ENCODE measurements at places on chromosomes 3 and 15.

DNA sequence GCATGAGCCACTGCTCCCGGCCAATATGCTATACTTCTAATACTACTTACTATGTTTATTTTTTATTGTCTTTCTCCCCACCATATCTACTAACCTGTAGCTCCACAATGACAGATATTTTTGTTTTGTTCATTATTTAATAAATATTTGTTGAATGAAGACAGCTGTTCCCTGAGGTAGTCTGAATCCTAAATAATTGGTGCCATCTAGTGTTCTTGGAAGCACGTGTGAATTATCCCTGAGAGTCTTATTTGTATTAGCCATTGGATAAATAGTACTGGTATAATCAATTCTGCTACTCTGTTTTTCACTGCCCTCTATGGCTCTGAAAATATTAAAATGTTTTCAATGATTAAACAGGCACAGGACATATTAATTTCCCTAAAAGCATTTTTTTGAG is 5.6 kb upstream of the APPL1 start:
- no peak for DNase-seq

- DNase-seq: no peak
Measured at GRCh38 chr3:34868935-34869334, 770.4 kb upstream of the ARPP21 start.

DNA sequence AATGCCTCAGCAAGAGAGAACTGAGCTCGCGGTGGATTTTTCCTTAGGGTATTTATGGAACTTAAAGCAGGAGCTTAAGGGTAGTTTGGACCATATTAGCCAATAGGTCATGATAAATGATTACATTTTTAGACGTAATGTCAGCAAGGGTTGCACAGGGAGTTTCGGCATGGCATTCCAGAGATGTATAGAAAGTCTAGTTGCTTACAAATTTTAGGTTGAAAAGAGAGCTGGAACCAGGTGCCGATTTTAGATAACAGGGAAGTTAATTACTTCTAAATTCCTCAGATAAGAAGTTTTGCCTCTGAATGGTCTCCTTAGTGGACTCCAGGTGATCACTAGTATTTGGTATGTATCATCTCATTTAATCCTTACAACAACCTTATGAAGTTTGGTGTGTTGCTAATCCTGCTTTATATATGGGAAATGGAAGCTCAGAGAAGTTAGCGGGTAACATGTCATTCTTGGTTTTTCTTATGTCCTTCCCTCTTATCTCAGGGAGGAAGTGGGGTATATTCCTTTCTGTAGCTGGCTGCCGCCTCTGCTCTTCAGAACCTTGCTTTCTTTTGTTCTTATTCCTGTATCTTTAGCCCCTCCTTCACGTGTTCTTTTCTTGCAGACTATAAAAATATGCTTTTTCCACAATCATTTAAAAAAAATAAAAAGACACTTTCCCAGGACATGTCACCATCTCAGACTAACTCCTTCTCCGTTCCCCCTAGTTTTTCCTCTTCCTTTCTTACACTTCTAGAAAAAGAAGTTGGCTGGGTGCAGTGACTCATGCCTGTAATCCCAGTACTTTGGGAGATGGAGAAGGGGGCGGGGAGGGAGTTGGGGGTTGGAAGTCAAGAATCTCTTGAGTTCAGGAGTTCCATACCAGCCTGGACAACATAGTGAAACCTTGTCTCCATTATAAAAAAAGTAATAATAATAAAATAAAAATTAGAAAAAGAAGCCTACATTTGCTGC is 25.7 kb downstream of the IQGAP1 start:
- no peak for DNase-seq

DNA sequence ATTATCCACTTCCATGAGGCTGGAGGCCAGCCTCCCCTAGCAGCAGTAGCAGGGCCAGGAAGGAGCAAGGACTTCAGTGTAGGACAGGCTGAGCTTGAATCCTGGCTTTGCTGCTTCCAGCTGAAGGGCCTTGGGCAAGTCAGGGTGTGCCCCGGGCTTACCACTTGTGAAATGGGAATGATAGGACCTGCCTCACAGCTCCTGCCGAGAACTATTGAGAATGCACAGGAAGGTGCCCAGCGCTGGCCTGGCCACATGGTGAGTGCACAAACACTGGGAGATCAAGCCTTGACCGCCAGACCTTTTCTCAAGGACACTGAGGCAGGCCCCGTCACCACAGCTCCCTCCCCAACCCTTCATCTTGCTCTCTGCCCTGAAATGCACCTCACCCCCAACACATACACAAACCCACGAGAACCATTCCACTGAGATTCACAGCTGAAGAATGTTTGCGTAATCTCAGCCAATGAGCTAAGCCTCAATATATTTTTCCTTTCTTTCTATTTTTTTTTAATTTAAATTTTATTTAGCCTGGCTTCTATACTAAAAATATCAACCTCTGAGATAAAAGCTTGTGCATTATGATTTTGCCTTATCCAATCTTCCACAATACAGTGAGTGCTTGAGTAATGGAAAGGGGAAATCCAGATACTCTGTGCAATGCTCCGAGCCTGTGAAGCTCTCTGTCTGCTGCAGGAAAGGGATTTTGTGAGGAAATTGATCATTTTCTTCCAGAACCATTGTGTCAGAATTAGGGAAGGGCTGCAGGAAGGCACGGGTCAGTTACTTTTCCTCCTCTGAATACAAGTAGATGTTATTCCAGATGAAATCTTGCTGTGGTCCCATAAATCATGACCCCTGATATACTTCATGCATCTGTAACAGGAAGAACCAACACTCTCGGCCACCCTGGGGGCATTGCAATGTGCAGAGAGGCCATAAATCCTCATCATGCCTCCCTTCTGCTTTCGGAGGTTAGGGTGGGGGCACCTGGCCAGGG is 193.9 kb downstream of the TLE3 start:
- DNase-seq: no peak

DNA sequence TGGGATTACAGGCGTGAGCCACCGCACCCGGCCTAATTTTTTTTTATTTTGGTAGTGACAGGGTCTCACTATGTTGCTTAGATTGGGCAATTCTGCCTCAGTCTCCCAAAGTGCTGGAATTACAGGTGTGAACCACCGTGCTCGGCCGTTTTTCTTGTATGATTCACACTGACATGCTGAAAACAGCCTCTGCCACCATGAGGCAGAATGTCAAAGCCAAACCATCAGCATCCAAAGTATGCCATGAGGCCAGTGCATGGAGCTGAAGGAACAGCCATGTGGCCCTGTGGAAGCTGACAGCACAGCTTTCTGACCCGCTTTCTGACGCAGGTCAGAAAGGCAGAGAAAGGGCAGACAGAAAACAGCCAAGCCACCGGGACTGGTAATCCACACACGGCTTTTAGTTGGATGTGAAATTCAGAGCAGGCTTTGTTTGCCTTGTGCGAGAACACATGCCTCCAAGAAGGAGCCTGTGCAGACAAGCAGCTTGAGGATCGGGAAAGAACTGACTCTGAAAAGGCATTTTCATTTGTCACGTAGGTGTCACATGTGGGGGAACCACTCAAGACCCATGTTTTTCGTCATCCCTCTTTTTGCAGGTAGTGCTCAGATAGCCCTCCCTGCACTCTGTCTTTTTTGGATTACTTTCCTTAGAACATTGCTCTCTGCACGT is 25.1 kb downstream of the XYLB start:
- DNase-seq: no peak

DNA sequence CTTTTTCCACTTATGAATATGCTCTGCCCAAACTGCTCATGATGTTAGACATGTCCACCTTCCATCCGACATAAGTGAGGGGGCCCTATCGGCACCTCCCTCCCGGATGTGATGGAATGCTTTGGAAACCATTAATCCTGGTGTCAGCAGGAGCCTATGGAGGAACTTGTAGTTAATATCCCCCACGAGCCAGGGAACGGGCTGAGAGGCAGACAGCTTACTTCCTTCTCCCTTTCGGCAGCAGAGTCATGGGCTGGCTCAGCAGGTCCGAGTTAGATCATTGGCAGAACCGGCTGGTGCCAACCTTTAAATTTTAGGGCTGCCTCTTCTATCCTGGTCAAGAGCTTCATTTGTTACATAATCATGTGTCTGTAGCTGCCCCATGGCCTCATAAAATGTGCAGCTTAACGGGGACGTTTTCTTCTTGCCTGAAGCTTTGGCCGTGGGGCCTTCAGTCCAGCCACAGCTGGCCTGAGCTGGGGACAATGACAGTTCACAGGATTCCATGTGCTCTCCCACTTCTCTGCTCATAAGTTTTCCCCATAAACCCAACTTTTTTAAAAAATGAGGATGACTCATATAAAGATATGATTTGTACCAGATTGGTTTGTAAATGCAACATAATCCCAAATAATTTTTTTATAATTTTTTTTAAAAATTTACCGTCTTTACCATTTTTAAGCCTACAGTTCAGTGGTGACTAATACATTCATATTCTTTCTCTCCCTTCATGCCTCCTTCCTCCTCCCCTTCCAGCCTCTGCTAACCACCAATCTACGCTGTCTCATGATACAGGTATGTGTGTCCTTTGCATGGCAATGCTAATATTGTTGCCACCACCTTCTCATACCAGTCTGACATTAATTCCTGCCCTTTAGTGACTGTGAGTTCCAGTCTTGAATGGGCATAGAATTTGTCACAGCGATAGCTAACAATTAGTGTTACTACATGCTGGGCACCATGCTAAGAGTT is 62.2 kb upstream of the RGMA start:
- DNase-seq: no peak

GRCh38 chr3:60743631-60744164 is 507.6 kb downstream of the FHIT start:
- no peak for DNase-seq

- DNase-seq: no peak
Measured at GRCh38 chr3:50324351-50325112, 2.0 kb upstream of the HYAL2 start.

DNA sequence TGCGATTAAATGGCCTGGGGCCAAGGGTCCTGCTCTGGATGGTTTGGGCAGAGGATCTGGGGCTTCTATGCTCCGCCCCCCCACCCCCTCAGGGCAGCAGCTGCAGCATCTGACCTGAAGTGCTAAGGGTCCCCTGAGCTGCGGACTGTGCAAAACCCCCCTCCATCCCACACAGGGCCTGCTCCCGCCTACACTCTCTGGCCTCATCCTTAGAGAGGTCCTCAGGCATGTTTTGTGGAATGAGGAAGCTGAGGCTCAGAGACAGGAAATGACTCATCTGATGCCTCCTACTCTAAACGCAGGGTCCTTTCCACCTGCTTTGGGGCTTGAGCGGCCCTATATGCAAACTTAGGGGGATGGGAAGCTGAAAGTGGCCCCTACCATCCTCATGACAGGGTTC is 59.5 kb upstream of the CTSH start:
- peak; percentile 38 for DNase-seq

GRCh38 chr15:51155891-51156290 is 61.2 kb upstream of the TNFAIP8L3 start:
- no peak for DNase-seq

DNA sequence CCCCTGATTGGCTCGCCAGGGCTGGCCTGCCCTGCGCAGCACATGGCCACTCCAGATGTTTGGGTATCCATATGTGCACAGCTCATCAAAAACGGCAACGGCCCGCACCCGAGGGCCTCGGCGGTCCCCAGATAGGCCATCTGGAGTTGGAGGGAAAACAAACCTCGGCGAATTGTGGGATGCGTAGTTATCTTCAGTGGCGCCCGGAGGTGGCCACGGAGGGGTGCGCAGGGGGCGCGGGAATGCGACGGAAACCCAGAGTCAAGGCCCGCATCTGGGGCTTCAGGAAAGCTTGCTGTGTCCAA is 156.5 kb downstream of the TLE3 start:
- DNase-seq: no peak

DNA sequence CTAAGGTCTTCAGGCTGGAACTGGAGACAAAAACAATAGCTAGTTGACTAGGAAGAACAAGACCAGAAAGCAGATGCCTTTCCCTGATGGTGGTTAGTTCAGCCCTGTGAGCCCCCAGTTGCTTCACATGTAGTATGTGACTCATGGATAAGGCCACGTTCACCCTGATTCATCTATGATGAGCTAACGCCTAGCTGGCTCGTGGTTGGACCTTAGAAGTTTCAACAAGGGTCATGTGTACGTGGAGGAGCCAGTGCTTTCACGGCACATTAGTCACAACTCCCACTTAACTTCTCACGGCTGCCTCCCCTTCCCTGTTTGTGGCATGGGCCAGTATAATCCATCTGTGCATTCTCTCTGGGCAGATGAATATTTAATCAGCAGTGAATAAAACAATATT is 20.6 kb downstream of the COL8A1 start:
- DNase-seq: no peak

GRCh38 chr3:20701641-20702040 is 515.6 kb upstream of the SGO1 start:
- no peak for DNase-seq

- no peak for DNase-seq
Measured at GRCh38 chr3:78659386-78659987, 1108.3 kb downstream of the ROBO1 start.

DNA sequence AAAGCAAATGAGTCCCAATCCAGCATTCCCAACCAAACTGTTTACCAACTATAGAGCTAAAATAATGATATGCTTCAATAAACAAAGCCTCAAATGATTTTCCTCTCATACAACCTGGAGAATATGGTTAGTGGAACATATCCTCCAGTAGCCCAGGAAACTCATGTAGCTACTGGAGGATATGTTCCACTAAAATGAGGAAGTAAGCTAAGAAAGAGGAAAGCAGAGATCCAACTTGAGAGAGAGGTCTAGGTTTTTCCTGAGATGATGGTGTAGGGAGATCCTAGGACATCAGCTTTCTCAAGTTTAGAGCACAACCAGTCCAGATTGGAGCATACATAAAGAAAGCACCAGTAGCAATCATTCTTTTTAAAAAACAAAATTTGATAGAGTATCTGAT is 44.6 kb upstream of the SLC4A7 start:
- DNase-seq: no peak

- no peak for DNase-seq
Measured at GRCh38 chr15:79641841-79642240, 209.7 kb downstream of the MINAR1 start.

- no peak for DNase-seq
Measured at GRCh38 chr3:51373658-51374421, 11.3 kb upstream of the MANF start.

- DNase-seq: no peak
Measured at GRCh38 chr3:196186651-196187573, 24.3 kb downstream of the ZDHHC19 start.

- DNase-seq: no peak
Measured at GRCh38 chr3:186182850-186183249, 74.0 kb upstream of the ETV5 start.

DNA sequence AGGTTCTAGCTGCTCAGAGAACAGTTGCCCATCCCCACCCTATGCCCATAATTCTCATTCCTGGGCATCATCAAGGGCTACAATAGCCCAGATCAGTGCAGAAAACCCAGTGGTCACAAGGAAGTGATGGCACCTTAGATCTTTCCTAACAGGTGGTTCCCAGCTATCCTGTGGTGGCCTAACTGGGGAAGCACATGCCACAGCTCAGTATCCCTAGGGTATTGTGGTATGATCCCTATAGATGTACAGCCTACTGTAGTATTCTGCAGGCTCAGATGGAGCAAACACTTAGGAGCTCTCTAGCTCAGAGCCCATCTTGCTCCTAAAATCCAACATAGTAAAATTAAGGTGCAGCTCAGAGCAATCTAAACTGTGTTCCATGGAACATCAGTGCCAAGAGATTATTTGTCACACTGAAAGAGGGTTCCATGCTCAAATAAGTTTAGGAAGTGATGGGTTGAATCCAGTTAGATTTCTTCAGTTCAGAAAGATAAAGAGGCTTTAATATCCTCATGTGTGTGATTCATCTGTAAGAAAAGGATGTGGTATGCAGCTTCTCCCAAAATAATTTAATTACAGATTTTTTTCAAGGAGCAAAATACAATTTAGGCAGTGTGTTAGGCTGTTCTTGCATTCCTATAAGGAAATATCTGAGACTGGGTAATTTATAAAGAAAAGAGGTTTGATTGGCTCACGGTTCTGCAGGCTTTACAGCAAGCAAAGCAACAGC is 4.4 kb downstream of the A4GNT start:
- DNase-seq: no peak
